Fibroblast of upper back skin (primary cell): ENCODE measurements at places on chromosomes 11 and 22.
A peak's percentile ranks its signal among the peaks of the same experiment; 100 is the strongest.

DNA sequence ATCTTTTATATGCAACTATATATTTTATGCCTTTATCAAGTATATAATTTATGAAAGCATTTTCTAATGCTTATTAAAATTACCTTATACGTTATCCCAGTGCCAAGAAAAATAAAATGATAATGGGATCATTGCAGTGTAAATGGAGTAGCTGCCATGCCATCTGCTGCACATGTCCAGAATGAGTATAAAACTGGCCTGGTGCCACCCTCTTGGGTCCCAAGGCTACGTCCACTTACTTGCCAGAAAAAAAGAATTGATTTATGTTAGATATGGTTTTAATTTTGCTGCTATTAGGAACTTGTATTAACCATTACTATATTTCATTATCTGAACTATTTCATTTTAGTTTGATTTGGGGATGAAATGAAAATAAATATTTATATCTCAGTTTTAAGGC, 1127.1 kb upstream of the CNTN5 start:
- DNase-seq: no peak

DNA sequence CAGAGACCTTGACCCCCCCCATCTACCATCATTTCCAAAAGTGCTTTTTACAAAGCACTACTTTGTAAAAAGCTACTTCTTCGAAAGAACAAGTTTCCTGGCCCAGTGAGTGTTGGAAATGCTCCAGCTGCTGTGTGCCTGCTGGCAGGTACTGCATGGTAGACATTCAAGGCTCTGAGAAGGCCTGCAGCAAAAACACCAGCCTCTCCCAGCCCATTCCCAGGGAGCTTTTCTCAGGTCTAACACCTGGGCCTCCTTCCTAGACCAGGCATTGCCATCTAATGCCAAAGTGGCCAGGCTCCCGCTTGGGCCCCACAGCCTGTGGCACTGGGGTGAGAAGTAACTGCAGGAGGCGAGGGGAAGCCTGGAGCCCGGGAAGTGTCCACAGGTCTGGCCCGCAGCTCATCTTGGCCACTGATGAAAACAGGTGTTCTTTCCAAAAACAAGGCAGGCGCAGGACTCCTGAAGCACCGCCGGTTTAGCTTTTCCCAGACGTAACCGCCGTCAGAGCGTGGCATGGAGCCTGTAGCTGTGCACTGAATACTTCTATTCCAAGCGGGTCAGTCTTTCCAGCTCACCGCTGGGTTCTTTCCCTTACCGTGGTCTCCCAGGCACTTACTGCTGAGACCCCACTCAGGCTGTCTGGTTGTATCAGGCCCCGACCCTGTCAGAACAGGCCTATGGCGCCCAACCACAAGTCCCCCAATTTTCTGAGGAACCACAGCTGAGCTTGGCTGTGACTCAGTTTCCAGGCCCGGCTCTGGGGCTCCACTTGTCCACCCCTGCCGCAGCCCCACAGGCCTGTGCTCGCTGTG, 1.2 kb upstream of the TCIRG1 start:
- no peak for DNase-seq

DNA sequence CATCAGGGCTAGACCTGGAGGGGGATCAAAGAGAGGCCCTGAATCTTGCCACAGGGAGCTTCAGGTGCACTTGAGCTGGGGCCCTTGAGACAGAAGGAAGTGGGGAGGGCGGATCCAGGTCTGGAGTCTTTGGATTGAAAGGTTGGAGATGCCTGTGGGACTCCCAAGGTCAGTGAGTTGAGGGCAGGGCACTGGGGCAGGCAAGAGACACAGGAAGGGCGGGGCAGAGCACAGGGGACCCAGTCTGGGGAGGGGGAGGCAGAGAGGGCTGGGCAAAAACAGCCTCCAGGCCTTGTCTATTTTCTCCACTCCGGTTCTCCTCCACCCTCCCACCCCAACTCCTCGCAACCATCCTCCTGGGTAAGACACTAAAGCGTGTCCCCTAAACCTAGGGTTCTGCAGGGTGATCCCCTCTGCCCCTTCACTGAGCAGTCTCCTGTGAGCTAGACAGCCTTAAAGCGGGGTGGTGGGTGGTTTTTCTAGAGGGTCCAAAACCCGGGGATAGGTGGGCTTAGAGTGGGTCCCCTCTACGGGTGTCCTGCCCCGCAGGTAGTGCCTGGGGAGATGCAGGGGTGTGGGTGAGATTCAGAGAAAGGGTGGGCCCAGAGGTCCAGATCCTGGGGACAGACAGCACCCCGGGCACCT, 38.6 kb upstream of the CELSR1 start:
- DNase-seq: no peak

- no peak for DNase-seq
Observed at GRCh38 chr22:48301421-48301820, 1526.3 kb downstream of the BRD1 start.

DNA sequence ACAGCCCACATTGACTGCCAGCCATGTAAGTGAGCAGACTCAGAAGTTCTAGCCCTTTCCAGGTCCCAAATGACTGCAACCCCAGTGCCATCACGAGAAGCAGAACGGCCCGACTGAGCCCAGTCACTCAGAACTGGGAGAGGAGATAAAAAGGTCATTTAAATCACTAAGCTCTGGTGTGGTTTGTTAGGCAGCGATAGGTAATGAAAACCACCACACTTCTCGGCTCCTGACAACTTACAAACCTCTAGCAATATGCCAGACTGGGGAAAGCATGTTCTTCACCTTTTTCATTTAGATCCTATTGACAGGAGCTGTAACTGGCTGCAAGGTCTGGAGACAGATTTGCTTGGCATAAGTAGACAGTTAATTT, 6.7 kb downstream of the SLC15A3 start:
- DNase-seq: no peak

- no peak for DNase-seq
Observed at GRCh38 chr11:134531327-134532130, 119.5 kb upstream of the B3GAT1 start.

DNA sequence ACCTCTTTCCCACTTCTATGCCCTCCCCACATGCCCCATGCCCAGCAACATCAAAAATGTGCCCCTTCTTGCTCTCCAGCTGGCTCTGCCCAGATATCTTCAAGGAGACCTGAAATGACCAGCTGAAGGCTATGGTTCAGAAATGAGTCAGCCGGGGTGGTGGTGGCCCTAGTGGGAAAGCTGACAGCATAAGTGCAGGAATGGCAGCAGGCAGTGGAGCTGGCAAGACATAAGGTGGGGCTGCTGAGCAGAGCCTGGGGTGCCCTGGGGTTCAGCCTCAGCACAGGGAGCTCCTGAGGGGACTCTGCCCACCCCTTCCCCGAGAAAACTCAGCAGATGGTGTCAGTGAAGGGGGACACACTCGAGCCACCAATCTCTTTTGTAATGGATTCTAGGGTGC, 593.4 kb downstream of the BUD13 start:
- DNase-seq: no peak

GRCh38 chr11:123104697-123105096, 42.8 kb upstream of the HSPA8 start:
- DNase-seq: no peak

- peak; percentile 41 for DNase-seq
Observed at GRCh38 chr11:6608011-6608410, 4.0 kb downstream of the TAF10 start.

- DNase-seq: no peak
Observed at GRCh38 chr22:47784367-47784983, 1022.0 kb downstream of the TBC1D22A start.

GRCh38 chr11:27187075-27187847, 146.6 kb downstream of the BBOX1 start:
- DNase-seq: no peak

DNA sequence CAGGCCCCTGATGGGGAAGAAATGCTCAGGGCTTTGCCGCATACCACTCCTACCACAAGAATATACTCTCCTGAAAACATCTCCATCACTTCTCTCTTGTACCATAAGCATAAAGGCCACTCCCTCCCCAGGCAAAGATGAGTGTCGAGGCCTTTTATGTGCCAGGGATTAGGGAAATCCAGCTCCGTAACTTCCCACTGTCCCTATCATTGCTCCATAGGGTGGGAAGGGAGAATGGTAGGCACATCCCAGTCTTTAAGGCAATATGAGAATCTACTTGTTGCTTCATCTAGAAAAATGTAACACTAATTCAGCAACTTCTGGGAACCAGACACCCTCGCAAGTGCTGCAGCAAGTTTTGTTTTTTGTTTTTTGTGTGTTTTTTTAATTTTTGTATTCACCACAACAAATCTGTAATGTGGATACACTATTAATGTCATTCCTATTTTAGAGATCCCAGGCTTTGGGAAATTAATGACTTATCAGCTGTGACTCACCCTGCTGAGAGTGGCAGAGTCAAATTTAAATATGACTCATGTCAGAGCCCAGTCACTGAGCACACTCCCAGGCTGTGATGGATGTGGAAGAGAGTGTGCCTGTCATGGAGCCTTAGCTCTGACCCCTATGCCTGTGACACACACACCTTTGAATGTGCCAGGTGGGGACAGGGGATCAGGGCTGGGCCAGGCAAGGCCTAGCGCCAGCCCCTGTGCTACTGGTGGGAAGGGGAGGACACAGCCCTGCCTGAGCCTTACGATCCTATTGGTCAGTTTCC, 23.4 kb downstream of the PANX1 start:
- peak; percentile 81 for DNase-seq

DNA sequence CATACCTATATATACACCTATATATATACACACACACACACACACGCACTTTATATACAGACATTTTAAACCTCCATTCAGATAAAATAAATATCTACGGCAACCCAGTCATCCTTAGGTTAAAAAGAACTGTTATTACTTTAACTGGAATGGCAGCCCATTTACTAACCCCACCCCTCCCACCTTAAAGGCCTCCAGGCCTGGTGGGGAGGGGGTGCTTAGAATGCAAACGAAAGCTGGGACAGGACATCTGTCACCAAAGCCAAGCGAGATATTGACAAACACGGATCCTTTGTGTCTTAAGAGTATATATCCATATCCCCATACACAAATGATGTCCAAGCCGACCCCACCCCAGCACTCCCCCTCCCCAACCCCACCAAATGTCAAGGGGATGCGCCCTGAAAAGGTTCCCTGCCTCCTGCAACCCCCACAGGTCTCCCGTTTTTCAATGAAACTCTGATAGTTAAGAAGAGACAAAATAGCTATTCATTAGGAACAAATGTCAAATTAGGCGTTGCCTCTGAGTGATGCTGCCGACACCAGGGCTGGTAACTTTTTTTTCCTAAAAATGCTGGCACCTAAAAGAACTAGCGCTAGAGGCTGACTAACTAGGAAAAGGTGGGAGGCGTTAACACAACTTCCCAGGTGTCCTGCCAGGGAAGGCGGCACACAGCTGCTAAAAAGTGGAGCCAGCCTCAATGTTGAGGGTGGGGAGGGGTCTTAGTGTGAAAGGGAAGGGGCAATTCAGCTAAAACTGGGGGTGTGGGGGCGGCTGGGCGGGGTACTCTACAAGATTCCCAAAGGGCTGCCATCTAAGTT, 5.6 kb downstream of the MN1 start:
- no peak for DNase-seq

DNA sequence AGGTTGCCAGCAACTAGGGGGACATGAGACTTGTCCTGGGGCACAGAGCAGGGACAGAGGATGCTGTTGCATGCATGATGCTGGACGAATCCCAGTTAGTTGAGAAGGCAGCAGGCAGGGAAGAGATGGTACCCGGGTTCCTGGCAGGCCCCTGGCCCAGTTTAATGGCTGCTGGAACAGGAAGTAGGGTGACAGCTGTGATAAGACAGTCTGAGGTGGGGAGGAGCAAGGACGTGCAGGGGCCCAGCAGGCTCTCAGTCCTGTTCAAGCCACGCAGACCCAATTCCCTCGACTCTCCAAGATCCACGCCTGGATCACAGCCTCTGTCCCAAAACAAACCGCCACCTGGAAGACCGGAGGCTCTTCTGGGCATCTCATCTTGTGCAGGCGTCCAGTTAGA, 32.0 kb downstream of the LRRC10B start:
- DNase-seq: no peak

GRCh38 chr22:23034621-23035556, 35.4 kb upstream of the GNAZ start:
- no peak for DNase-seq

DNA sequence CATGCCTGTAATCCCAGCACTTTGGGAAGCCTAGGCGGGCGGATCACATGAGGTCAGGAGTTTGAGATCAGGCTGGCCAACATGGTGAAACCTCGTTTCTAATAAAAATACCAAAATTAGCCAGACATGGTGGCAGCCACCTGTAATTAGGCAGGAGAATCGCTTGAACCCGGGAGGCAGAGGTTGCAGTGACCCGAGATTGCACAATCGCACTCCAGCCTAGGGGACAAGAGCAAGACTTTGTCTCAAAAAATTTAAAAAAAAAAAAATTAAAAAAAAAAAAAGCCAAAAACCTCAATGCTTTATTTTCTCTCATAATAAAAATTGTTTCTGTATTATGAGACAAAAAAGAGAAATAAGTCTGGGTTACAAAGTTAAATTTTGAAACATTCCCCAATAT, 54.2 kb downstream of the RDX start:
- no peak for DNase-seq

- no peak for DNase-seq
Observed at GRCh38 chr11:19912958-19913892, 200.6 kb downstream of the NAV2 start.

DNA sequence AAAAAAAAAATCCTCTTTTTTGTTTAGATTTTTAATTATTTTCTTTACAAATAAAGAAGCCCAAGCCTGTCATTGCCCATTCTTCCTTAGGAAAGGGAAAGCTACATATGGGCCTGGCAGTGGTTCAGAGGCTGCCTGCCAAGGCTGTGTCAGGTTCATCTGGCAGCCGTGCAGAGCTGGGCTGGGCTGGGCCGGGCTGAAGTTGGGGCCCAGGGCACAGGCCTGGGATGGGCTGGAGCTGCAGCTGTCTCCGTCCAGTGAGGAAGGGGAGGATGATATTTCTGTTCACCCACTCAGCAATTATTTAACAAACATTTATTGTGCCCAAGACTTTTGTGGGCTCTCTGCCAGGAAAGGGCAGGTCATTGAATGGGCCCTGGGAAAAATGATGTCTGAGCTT, 4.6 kb downstream of the PRR5L start:
- peak; percentile 14 for DNase-seq

- DNase-seq: no peak
Observed at GRCh38 chr22:19873960-19874306, 19.3 kb upstream of the GNB1L start.

DNA sequence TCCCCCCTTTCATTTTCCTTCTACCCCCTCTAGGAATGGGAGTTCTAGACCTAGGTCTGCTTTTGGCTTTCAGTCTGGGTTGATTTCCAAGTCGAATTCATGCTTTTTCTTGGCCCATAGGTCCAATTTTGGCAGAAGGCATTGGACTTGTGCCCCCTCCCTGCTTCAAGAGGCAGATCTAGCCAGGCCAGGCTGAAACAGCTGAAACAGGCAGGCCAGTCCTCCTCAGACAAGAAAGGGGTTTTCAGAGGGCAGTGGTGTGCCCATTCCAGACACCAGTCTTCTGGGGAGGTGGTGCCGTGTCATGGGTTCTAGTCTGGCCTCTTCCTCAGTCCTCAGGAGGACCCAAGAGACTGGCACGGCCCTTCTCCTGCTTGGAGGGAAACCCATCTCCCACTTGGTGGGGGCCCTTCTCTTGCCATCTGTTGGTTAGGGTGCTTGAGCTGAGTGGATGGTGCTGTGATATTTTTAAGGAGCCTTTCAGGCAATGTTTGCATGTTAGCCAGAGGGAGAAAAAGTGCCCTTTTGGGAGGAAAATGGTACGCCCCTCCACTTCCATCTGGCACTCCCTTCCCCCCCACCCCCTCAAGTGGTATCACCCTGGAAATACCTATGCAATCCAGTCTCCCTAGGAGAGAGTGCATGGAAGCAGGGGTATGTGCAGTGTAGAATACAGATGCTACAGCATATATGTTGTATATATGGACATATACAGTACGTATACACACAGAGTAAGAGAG, 53.6 kb downstream of the SYT13 start:
- DNase-seq: no peak
